ENCODE measurements at places on chromosomes 7 and 10.

- no peak for DNase-seq
Observed at GRCh38 chr10:106980495-106981451, 183.7 kb downstream of the SORCS1 start.

DNA sequence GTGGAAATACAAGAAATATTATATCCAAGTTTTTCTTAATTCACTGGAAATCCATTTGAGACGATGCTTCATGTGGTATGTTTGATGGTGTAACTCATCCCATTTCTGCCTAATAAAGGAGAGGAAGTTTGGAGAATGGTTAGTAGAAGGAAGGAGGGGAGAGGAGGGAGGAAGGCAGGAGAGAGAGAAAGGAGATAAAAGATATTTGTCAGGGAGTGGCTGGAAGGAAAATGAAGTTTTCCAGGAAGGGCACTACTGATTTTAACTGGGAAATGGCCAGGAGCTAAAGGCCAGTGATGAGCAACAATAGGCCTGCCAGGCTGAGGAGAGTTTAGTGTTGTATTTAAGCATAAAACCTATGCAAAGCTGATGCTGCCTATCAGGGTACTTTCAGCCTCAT lies 182.0 kb downstream of the STK31 start:
- no peak for DNase-seq

- no peak for DNase-seq
Observed at GRCh38 chr7:76000566-76000965, 6.2 kb upstream of the TMEM120A start.

- DNase-seq: no peak
Observed at GRCh38 chr10:4981722-4982471, 18.7 kb downstream of the AKR1C1 start.

DNA sequence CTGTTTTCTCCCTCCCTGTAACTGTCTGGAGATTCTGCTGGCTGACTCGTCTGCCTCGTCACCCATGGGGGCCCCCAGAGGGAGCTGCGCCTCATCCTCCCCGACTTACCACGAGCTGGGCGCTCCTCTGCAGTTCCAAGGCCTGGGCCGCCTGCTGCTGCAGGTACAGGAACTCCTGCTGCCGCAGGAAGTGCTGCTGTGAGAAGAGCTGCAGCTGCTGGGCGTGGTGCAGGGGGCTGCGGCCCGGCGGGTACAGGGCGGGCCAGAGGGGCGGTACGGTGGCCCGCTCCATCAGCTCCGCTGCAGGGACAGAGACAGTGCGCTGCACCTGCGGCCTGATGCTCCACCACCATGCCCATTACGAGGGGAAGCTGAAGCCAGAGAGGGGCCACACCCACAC lies 47.7 kb downstream of the TNRC18 start:
- no peak for DNase-seq

- DNase-seq: peak; percentile 91
Observed at GRCh38 chr10:79067241-79068202, 1.2 kb upstream of the ZMIZ1 start.

- DNase-seq: no peak
Observed at GRCh38 chr10:95328013-95328412, 37.2 kb upstream of the PDLIM1 start.

DNA sequence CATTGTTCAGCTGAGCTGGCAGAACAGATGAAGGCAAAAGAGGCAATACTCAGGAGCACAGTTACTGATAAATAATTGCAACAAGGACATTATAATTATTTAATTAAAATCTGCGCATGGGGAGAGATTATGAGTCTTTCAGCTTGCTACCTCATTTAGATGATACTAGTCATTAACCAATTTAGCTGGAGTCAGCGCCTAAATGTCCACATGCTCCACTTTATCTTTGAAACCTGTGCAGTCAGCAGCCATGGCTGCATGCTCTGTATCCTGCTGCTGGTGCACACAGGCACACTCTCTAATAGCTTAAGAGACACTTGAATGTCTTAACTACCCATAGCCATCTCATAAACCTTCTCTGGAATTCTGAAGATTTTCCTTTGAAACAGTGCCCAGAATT lies 196.8 kb downstream of the PPP1R3A start:
- DNase-seq: no peak

- no peak for DNase-seq
Observed at GRCh38 chr7:111517549-111517951, 44.7 kb downstream of the IMMP2L start.
